ENCODE measurements at places on chromosomes 3 and 15.
A peak's percentile ranks its signal among the peaks of the same experiment; 100 is the strongest.

GRCh38 chr3:24351779-24352469, 142.7 kb downstream of the THRB start:
- DNase-seq: no peak

GRCh38 chr15:100940767-100941379, 21.7 kb downstream of the LRRK1 start:
- DNase-seq: no peak

- DNase-seq: no peak
Observed at GRCh38 chr3:115228266-115228665, 81.2 kb upstream of the ZBTB20 start.

DNA sequence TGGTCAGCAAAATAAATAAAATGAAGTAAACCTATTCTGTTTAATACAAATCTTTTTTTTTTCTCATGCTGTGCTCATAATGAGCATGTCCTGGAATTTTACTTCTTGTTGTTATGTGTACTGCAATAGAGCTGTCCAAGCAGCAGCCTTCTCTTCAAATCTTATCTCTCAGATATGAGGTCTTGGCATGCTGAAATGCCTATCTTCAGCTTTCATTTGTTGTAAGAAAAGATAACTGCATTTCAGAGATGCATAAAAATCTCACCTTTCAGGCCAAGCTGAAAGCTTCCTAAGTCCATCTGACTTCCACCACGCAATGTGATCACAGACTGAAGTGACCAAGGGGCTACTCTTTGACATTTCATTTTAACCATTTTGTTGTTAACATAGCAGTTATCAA, 43.5 kb upstream of the LRRC3B start:
- DNase-seq: no peak

DNA sequence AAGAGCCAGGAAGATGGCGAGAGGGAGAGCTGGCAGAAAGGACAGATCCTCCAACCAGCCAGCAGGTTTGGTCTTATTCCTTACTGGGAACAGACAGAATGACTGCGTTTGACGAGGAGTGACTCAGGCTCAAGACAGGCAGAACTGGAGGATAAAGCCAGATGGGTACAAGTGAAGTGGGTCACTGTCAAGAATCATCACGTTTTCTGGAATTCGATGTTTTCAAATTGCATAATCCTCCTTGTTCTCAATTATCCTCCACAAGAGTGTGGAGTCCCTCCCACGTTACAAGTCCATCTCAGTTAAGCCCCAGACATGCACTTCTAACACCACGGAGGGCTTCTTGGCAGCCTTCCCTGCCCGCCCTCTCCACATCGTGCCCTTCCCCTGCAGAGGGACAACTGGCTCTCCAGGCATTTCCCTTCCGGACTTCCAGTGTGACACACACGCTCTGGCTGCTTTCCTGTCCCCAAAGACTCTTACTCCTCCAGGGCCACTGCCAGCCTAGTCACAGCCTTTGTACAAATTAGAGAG, 183.1 kb downstream of the CHST2 start:
- DNase-seq: no peak

DNA sequence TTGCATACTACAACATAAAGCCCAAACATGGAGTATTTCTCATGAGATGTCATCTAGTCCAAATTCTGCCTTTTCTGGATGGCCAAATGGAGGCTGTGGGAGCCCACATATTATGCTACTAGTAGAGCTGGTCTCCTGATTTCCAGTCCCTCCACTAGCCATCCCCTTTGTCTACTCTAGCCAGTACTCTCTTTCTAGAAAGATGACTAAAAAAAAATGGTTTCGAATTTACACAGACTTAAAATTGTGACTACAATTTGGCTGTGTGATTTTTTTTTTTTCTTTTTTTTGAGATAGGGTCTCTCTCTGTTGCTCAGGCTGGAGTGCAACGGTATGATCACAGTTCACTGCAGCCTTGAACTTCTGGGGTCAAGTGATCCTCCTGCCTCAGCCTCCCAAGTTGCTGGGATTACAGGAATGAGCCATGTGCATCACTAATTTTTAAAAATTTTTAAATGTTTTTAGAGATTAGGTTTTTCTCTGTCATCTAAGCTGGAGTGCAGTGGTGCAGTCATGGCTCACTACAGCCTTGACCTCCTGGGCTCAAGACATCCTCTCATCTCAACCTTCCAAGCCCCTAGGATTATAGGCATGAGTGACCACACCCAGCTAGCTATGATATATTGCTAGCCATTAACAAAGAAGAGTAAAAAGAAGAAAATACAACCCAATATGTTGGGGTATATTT, 273.9 kb downstream of the ADAMTSL3 start:
- DNase-seq: no peak

- no peak for DNase-seq
Observed at GRCh38 chr3:187520027-187520945, 149.9 kb downstream of the SST start.

DNA sequence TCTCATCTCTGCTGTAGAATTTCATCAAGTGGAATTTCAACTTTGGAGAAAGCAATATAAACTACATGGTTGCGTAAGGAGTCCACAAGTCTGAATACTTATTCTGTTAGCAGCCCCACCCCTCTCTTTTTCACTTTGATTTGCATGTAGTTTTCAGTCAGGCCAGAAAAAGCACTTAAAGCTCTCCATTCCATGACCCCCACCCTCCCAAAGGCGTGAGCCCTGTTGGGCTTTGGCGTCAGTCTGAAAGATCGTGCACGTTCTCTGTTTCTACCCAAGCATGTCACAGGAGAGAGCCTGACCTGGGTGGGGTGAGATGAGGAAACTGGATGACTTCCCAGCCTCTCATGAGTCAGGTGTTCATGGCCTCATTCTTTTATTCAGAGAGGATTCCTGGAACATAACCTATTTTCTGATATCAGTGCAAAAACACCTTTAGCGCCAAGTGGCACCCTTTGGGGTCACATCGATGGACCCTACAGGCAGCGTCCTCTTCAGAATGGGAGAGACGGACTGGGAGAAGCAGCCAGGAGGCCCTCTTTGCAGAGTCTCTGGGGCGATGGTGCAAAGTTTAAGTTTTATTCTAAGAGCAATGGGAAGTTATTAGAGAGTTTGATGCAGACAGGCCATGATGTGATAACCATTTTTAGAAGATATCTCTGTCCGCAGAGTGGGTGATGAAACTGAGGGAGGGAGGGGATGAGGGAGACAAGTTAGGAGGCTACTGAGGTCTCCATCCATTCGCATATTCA, 55.8 kb downstream of the LSM3 start:
- DNase-seq: no peak

- no peak for DNase-seq
Observed at GRCh38 chr3:110849064-110849463, 222.6 kb upstream of the NECTIN3 start.

DNA sequence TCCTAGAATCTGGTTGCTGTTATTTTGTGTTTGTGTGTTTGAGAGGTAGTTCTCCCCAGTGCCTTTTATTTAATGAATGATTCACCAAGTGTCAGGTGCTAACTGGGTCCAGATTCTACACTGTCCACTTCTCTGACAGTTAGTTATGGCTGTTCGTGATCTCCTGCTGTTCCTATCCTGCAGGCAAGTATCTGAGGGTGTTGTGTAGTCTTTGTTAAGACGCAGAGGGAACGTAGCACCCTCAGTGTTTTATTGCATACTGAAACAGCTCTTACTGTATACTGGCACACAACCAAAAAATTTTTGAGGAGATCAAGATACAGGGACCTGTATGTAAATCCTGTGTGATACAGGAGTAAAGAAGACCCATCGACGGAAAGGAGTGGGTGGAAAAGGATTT, 1271.3 kb downstream of the ROBO1 start:
- no peak for DNase-seq

- DNase-seq: peak; percentile 20
Observed at GRCh38 chr15:42313463-42313862, 40.2 kb upstream of the TMEM87A start.

- DNase-seq: no peak
Observed at GRCh38 chr3:3765661-3766060, 33.6 kb upstream of the LRRN1 start.
